ENCODE measurements at places on chromosomes 1 and 21.

- no peak for DNase-seq
Measured at GRCh38 chr1:197706601-197707000, 68.7 kb downstream of the DENND1B start.

DNA sequence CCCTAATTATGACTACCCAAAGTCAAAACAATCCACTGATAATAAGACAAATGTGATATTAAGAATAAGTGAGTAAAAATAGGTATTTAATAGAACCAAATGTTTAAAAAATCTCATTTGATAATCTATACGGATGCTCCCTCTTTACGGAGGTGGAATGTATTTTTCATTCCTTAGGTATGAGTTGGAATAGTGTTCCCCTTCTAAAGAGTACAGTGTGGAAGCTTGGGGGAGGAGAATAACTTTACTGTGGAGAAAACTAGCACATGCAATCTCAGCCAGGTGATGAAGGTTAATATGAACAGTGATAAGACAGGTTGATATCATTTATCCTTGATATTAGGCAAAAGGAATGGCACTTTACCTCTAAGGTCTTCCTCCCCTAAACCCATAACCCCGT is 74.6 kb downstream of the GPR88 start:
- DNase-seq = peak; percentile 34

DNA sequence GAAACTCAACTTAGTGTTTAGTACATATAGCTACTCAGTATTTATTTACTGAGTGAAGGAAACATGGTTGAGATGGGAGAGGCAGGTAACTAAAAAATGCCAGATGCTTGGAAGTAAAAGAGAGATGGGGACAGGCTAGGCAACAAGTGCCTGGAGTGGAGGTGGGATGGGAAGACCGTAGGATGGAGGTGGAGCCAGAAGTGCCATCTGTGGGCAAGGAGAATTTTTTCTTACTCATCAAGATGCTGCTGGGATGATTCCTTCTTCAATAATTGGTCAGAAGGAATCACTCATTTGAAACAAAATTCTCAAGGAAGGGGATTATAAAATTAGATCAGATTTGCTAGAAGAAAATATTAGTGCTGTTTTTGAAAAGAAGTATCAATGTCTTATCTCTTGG is 72.9 kb downstream of the IFI44 start:
- peak; percentile 79 for DNase-seq

DNA sequence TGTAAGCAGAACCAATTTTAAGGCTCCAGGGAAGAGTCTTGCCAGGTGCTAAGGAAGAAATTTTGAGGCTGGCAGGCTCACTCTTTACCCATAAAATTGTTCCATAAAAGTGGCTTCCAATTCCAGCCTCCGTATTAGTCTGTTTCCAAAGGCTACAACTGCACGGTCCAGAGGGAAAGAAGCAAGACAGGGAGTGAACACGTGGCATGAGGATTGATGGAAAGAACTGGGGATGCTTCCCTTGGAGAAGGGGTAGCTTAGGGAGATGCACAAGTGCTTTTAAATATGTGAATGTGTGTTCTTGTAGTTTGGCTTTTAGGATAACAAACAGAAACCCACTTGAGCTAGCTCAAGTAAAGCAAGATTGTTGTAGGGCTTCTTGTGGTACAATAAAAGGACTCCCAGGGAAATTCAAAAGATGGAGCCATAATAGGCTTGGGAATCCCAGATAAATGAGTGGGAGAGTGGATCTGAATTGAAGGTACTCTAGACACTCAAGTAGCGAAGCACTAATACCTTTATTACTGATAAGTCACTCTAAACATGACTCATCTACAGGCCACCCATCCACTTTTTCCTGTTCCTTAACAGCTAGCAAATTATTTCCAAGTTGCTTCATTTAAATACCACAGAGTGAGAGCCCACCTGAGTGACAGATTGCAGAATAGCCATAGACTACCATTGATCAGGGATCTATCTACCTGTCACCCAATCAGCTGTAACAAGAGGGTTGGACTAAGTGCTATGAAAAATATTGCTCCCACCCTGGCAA is 34.8 kb upstream of the NPL start:
- no peak for DNase-seq

GRCh38 chr1:206049919-206050600 is 2.9 kb upstream of the RHEX start:
- no peak for DNase-seq

DNA sequence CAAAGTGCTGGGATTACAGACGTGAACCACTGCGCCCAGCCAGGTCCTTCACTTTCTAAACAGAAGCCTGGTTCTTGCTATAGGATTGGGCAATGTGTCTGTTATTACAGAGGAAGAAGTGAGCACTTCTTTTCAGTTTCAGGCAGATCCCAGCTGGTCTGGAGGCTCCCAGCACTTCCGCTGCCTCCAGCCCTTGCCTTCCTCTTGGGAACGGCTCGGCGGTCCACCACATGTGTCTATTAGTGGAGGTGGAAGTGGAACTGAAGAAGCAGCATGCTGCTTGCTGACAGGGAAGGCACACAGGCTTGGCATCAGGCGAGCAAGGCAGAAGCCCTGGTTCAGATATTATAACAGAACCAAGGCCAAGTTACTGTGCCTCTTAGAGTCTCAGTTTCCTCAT is 17.0 kb downstream of the MKNK1 start:
- DNase-seq = no peak

DNA sequence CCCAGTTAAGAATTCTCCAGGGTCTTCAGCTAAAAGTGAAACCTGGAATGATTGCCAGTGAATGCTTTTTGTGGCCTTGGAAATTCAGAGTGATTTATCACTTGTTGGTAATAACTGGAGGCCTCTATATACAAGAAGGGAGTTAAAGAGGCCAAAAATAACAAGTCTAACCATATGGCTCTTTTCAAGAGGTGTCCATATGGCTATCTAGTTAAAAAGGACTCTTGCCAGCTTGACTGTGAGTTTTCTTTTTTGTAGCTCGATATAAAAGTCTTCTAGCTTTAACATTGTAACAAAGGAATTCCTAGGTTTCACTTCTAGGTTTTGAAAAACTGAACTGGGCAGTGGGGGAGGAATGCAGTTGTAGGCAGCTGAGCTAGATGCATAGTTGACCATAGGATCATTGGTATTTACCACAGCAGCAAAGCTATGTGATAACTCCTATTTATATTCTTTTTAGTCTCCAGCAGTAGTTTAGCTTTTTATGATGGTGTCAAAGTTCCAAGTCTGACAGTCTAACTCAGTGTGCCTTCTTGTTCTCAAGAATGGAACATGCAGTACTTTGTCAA is 44.4 kb downstream of the CACHD1 start:
- DNase-seq = peak; percentile 88

- peak; percentile 83 for DNase-seq
Measured at GRCh38 chr1:4379451-4380175, 274.8 kb upstream of the AJAP1 start.

DNA sequence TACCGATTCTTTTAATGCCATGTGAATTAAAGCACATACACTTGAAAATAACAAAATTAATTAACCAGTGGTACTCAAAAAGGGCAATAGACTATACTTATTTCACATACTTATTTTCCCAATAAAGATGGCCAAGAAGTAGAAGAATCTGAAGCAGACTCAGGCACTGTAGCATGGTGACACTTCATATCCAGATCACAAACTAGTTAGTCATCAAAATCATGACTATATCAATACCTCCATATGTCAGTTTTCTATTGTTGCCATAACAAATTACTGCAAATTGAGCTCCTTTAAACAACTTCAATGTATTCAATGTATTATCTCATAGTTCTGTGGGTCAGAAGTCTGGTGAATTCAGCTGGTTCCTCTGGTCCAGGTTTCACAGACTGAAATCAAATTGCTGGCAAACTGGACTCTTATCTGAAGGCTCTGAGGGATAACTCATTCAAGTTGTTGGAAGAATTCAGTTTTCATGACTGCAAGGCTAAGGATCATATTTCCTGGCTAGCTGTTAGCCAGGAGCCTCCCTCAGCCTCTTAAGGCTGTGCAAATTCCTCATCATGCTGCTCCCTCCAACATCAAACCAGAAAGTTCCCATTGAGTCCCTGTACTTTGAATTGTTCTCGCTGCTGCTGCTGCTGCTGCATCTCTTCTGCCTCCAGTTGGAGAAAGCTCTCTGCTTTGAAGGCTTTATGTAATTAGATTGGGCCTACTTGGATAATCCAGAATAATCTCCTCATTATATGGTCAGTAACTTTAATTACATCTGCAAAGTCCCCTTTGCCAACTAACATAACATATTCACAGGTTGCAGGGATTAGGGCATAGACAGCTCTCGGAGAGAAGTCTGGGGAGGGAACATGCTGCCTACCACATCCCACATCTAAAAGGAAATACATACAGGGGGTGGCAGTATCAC is 91.5 kb downstream of the MRPL39 start:
- peak; percentile 55 for DNase-seq

- no peak for DNase-seq
Measured at GRCh38 chr1:76657623-76658022, 209.7 kb upstream of the ST6GALNAC5 start.

- peak; percentile 60 for DNase-seq
Measured at GRCh38 chr1:111139324-111139955, 453 bp downstream of the DRAM2 start.

DNA sequence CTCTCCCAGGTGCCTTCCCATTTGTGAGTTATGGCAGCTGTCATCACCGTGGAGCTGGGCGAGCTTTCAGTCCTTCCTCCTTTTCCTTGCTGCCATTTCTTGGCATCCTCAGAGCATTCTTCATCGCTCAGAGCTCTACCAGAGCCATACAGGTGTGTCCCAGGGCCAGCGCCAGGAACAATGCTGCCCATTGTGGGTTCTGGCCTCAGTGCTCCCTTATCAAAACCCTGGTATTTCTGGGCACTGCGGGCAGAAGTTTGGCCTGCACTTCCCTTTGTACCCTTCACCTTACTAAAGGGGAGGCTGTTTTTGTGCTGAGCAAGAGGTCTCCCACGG is 28.5 kb downstream of the RASSF5 start:
- no peak for DNase-seq

DNA sequence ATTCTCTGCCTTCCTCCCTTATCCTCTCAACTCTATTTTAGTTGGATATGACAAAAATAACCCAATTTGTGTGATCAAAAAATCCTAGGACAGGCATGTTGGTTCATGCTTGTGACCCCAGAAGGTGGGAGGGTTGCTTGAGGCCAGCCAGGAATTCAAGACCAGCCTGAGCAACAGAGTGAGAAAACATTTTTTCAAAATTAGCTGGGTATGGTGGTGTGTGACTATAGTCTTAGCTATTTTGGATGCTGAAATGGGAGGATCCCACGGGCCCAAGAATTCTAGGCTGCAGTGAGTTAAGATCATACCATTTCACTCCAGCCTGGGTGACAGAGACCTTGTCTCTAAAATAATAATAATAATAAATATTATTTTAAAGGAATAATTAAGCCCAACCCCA is 1383.1 kb upstream of the ADGRL2 start:
- peak; percentile 83 for DNase-seq

- peak; percentile 76 for DNase-seq
Measured at GRCh38 chr1:27658951-27659496, 13.0 kb downstream of the IFI6 start.

GRCh38 chr1:36099681-36100341 is 11.1 kb downstream of the ADPRS start:
- DNase-seq = peak; percentile 71

- DNase-seq = no peak
Measured at GRCh38 chr21:42213082-42213774, 5.7 kb upstream of the ABCG1 start.

GRCh38 chr1:234599617-234600417 is 10.2 kb downstream of the IRF2BP2 start:
- DNase-seq = peak; percentile 87

- DNase-seq = no peak
Measured at GRCh38 chr1:2345297-2346075, 45.9 kb downstream of the MORN1 start.

DNA sequence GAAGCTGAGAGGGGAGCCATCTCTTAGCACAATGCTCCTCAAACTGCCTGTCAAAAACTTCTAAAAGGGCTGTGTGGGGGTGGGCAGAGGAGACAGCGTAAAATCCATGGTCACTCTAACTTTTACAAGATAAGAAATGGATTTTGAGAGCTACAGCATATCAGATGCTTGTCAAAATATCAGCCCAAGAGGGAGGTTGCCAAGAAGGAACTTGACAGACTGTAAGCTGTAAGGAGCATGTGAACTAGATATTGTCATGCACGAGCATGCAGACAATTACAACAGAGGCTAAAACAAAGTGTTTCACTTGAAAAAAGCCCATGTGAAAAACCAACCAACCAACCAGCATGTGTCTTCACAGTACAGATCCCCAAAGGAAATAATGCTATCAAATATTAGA is 107.3 kb upstream of the B3GALT2 start:
- DNase-seq = no peak

DNA sequence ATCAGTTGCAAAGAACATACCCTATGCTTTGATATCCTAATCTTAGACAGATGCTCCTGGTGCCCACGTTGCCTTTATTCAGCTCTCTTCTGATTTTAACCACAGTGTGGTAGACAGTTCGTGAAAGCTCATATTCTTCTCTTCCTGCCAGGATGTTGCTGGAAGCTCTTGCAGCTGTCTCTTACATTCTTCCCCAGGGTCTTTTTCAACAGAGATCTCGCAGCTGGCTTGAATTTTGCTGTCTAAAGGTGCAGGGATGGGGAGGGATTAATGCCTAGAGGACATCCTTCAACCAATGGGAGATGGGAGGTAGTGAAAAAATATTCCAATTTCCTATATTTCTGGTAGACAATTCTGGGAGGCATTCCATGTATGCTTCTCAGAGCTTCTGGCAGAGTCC is 150.0 kb upstream of the APP start:
- no peak for DNase-seq

- DNase-seq = no peak
Measured at GRCh38 chr21:14869984-14870852, 194.6 kb downstream of the NRIP1 start.

DNA sequence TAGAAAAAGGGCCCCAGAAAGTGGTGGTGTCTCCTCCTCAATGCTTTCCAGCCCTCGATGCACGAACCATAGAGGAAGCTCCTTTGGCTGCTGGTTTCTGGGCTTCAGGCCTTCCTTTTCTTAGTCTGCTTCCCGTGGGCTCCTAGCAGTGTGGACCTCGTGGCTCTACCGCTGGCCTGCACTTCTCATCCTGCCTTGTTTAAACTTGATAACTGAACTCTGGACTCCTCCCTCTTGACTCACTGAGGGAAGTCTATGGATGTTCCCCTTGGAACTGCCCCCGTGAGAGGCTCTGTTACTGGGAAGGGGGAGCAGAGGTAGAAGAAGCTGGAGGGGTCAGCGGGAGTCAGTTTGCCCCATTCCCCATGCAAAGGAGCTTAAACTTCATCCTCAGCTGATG is 75.3 kb upstream of the WDR26 start:
- DNase-seq = peak; percentile 37

GRCh38 chr1:221457685-221458446 is 284.0 kb downstream of the DUSP10 start:
- DNase-seq = peak; percentile 38

- peak; percentile 40 for DNase-seq
Measured at GRCh38 chr1:39129514-39129913, 75.0 kb upstream of the MACF1 start.
